ENCODE measurements at places on chromosomes 5 and 9. TPM values are rescaled to one million over a fixed set of nuclear protein-coding genes. Genes with fewer than 3 reads are reported as not detected.

DNA sequence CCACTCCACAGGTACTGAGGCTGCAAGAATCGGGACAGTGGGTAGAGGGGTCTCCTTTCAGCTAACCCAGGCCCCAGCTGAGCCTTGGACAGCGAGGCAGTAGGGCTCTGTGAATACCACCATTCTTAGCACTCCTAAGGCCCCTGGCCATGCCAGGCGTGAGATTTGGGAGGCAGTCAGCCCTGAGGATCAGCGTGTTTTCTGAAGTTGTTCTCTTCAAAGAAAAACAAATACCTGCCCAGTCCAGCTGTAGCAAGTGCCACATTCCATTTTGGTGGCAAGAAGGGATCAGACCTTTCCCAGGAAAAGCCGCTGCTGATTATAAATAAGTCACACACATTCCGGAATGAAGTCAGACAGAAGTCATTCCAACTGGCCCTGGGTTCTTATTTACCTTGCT, 47.8 kb downstream of the RALGPS1 start:
- no peak for DNase-seq

DNA sequence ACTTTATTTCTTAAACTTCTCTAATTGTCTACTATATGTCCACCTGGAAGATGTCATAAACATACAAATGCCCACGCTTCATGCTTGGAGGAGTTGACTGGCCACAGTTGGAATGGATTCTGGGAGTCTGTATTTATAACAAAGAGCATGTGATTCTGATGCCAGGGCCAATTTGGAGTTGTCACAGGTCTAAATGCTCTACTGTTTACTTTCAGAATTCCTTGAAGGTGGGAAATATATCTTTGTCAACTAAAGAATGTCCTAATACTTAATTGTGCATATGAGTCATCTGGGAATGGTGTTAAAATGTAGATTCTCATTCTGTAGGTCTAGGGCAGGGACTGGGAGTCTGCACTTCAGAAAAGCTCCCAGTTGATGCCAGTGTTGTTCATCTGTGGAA, 196.1 kb downstream of the ANXA1 start:
- DNase-seq: no peak

GRCh38 chr5:151222790-151223446, 974 bp downstream of the CCDC69 start:
- DNase-seq: no peak

DNA sequence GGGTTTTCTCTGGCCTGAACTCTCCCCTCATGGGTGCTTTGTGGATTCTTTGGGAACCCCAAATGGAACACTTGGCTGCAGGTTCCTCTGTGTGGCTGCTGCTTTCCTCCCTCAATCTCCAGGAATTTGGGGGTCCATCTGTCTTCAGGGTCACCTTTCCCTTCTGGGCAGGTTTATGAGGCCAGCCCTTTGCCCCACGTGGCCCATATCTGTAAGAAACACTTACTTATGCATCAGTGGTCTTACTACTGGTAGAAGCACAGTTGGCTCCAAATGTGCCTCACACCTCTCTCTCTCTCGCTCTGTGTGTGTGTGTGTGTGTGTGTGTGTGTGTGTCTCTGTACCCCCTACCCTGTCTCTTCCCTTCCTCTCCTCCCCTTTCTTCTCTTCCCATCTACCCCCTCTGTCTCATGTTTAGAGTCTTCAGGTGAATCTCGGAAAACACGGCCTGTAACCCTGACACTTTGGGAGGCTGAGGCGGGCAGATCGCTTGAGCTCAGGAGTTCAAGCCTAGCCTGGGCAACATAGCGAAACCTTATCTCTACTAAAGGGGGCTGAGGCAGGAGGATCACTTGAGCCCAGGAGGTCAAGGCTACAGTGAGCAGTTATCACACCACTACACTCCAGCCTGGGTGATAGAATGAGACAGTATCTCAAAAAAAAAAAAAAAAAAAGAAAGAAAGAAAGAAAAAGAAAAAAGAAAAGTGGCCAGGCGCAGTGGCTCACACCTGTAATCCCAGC, 26.8 kb downstream of the C5orf15 start:
- no peak for DNase-seq

DNA sequence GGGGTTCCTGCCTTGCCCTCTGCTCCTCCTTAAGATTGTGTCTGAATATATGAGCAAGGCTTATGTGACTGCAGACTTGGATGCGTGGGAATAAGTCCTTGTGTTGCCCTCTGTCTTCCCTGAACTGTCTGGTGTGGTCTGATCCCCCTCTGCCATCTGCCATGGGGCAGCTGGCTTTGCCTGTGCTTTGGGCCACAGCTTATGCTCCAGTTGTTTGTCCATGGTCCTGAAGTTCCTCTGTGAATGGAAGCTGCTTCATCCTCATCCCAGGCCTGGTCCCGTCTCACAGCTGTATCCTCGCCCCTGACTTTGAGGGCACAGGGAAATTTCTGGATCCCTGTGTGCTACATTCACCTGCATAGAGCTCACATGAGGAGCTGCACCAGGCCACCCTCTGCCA, 14.7 kb downstream of the IL31RA start:
- peak; percentile 14 for DNase-seq

- peak; percentile 63 for DNase-seq
Observed at GRCh38 chr9:91534374-91534773, 110.7 kb upstream of the NFIL3 start.

- DNase-seq: no peak
Observed at GRCh38 chr9:130692321-130692720, 1.3 kb upstream of the EXOSC2 start.

GRCh38 chr5:80825786-80826460, 134.2 kb upstream of the RASGRF2 start:
- no peak for DNase-seq

- no peak for DNase-seq
Observed at GRCh38 chr9:113125386-113126035, 25.3 kb upstream of the SLC31A2 start.

GRCh38 chr9:136285501-136286358, 18.2 kb downstream of the CCDC187 start:
- no peak for DNase-seq

- no peak for DNase-seq
Observed at GRCh38 chr5:90947667-90948066, 389.1 kb downstream of the ADGRV1 start.

GRCh38 chr9:97480749-97481148, 20.7 kb upstream of the TMOD1 start:
- no peak for DNase-seq

DNA sequence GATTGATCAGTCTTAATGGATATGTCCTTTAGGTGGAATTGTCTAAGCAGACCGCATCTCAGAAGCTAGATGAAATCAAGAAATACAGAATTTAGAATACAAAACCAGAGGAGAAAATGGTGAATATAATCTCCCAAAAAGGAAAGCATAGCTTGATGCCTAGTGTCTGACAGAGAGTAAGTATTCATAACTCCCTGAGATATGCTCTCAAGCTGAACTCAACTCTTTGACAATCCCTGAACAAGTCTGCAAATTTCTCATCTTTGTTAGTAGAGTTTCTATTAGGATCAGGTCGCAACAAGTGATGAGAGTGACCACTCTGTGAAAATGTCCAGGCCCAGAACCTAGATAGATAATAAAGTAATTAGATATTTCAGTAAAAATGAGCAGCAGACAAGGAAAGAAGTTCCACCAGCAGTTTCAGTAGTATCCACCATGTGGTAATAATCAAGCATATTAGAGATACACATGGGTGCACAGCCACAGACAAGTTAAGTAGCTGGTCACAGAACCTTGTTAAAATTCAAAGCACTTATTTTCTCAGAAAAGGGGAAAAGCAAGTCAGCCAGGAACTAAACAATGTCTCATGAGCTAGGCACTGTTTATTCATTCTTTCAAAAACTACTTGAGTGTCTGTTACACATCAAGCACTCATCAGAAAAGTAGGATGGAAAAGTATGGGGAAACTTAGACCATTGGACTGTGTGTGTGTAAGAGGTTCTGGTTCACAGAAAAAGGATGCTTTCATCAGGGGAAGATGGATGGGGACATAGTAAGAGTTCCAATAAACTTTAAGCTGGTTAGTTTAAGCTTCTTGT, 481.5 kb upstream of the TUSC1 start:
- DNase-seq: no peak

GRCh38 chr5:5179079-5179478, 38.9 kb downstream of the ADAMTS16 start:
- no peak for DNase-seq

GRCh38 chr9:116260531-116260930, 106.9 kb downstream of the PAPPA start:
- no peak for DNase-seq

- DNase-seq: no peak
Observed at GRCh38 chr5:109643791-109644350, 45.9 kb upstream of the MAN2A1 start.

- peak; percentile 89 for DNase-seq
Observed at GRCh38 chr5:17679597-17680203, 45.4 kb downstream of the TAF11L14 start.

PCDHGA1 gene
- total RNA-seq: 0.83 TPM

RAPGEF1 gene
- 41.7 TPM for total RNA-seq

ATP10B gene
- total RNA-seq: 0.33 TPM

CDHR2 gene
- under 0.01 TPM for total RNA-seq

C6 gene
- not detected for total RNA-seq

SOX30 gene
- not detected for total RNA-seq

OR13C3 gene
- total RNA-seq: not detected

FSTL4 gene
- 3.7 TPM for total RNA-seq

CARTPT gene
- not detected for total RNA-seq

KCNV2 gene
- not detected for total RNA-seq

COL5A1 gene
- 5.1 TPM for total RNA-seq

MEIKIN gene
- total RNA-seq: not detected
